ENCODE measurements at places on chromosomes 4 and X.
A peak's percentile ranks its signal among the peaks of the same experiment; 100 is the strongest.

DNA sequence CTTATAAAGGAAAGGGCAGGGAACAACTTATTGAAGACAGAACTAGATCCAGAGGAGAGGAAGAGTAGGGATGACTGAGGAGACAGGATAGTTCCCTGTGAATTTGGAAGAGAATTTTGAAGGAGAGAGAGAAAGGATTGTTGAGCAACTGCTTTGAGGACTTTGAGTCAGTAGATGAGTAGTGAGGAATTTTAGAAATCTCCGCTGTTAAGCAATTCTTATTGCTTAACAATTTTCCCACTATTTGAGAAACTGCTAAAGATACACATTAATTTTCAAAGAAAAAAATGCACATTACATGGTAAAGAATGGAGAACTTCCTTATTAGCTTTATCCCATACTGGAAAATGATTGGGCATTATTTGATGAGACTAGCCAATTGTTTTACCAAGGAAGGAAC lies 116.3 kb upstream of the NRK start:
- DNase-seq = no peak

GRCh38 chrX:65014230-65014629 lies 38.0 kb upstream of the ZC4H2 start:
- DNase-seq = no peak

DNA sequence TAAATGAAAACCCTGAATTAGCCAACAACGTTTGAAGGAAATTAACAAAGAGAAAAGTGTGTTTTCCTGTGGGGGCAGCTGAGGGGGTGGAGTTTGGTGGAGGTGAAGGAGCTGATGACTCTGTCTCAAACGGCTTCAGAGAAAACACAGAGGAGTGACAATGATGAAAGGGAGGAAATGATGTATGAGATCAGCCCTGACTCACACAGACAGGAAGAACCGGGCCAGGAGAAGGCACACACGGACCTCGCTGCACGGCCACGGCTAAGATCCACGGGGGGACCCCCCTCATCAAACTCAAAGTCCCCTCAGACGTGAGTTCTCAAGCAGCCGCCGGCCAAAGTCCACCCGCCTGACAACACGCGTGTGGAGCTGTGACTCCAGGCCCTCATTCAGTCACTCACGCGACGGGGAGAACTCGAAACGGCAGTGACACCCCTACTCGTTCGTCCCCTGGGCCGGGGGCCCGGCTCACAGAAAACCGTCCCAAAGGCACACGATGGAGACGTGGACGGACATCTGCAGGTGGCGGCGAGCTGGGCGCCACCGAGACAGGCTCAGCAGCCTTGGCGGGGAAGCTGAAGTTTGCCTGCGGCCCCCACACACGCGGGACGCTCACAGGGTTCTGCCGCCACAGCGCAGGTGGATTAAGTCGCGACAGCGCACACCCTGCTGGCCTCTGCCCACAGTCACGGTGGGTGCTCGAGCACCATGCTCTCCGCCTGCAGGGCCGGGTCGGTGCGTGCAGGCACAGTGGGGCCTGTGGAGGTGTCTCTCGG lies 28.8 kb downstream of the PPP2R3B start:
- peak; percentile 34 for DNase-seq

GRCh38 chr4:92451782-92452181 lies 148.0 kb downstream of the GRID2 start:
- no peak for DNase-seq

DNA sequence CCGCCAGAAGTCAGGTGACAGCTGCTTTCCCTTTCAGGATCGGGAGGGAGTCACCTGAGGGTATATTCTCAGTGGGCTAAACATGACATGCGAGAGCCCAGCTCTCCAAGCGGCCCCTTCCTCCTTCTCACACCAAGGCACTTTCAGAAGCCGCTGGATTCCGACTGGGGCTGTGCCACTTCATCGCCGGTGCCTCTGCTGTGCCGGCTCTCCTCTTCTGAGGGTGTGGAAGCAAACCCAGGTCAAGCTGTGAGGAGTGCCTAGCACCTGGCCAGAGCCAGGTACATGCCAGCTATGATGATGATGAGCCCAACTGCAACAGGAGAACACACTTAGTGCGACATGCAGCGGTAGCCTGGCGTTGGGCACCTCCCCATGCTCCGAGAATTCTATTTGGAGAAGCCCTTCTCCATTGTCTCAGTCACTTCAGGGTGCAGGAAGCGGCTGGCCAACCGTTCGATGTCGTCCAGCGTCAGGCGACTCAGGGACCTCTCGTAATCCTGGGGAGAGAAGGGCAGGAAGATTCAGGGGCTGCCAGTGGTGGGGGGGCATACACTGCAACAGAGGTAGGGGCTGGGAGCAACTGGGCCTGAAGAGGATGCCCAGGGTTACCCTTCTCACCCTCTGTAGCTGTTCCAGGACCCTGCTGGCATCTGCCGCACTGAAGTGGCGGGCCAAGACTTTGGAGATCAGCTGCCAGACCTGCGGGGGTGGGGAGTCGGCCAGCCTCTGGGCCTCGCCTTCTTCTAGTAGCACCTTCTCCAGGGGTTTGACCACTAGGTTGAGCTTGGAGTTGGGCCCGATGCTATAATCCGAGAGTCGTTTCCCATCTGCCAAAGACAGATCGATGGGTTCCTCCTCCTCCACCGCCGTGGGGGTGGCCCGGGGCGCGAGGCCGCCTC lies 1.0 kb downstream of the UBL4A start:
- DNase-seq = no peak

GRCh38 chrX:9598344-9598743 lies 133.5 kb downstream of the TBL1X start:
- no peak for DNase-seq

GRCh38 chrX:130772776-130773143 lies 130.2 kb downstream of the ENOX2 start:
- no peak for DNase-seq

DNA sequence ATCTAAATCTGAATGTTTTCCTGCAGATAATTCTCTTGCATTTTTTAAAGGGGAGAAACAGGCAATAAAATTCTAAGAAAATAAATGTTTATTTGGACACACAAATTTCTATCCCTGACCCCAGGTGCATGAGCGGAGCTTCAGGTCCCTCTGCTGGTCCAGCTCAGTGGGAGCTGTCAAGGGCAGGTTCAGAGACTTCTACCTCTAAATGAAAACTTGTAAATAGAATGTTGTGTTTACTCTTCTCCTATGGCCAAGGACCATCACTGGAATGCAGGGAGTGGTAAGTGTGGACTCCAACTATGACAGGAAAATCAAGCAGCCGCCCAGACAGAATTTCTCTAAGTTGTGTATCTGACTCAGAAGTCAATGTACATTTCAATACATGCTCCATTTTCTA lies 148.6 kb upstream of the TTC29 start:
- DNase-seq = no peak

- DNase-seq = no peak
These were observed 98.3 kb downstream of the ITM2A start for GRCh38 chrX:79268788-79269187.

- DNase-seq = no peak
These were observed 789.4 kb downstream of the STPG2 start for GRCh38 chr4:97353876-97354275.

GRCh38 chr4:139454111-139455045 lies at the start of gene RAB33B:
Gene RAB33B (plus strand): TSS chr4:139454121. CDS start chr4:139454196, 75 bp downstream.
- no peak for DNase-seq

DNA sequence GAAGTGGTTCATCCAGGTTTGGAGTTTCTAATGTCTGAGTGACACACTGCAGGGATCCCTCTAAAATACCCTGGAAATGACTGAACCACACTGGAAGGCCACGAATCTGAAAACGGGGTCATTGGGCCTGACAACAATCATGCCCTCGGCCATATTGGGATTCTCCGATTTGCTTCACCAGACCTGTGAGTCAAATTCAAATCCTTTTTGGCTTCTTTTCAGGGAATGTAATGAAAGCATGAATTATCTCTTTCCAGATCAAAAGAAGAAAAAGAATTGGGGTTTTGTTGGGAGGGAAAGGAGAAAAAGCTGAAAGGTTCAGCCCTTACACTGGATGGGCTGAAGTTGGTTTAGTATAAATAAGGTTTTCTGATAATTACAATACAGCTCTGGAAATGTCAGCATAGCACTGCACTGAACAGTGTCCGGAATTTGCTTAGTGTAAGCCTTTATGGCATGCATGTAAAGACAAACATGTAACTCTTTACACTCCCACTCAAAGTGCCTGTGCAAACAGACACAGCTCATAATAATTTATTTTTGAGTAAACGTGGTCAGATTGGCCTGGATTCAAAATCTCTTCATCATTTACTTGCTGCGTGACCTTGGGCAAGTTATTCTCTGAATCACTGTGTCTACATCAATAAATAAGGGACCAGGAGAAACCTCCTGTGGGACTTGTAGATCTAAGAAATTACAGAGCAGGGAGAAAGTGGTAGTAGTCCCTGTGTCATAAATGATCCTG lies 21.4 kb downstream of the CT47C1 start:
- DNase-seq = no peak

DNA sequence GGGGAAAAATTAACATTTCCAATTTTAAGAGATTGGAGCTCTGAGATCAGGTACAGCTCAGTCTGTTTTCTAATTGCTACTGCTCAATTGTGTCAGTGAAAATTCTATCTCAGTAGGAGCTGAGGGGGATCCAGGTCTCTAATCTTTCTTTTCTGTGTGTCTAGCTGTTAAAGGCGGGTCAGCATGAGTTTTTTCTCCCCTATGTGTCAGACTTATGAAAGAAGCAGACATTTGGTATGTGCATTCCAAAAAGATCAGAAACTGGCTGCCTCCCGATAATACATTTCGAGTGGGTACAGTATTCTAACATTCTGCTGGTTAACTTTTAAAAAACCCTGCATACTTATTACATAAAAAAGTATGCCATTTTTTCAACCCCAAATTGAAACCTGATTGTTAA lies 72.4 kb downstream of the PCDH7 start:
- no peak for DNase-seq

DNA sequence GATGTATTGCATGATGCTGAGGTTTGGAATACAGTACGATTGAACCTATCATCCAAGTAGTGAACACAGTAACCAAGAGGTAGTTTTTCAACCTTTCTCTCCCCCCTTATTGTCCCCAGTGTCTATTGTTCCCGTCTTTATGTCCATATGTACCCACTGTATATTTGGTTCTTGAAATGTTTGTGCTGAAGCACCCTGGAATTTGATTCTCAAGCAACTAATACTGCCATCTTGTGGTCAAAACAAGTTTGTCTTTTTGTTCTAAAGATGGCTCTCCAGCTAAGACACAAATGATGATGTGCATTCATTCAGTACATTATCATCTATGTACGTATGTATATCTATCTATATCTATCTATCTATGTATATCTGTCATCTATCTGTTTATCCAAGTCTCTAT lies 33.5 kb upstream of the DCX start:
- DNase-seq = no peak

- no peak for DNase-seq
These were observed 166.8 kb downstream of the AFAP1 start for GRCh38 chr4:7772711-7773385.

- no peak for DNase-seq
These were observed 1869.7 kb downstream of the PCDH7 start for GRCh38 chr4:32589853-32590252.

GRCh38 chrX:54357414-54358377 lies at the start of gene WNK3:
Gene WNK3 (minus strand): TSS chrX:54358046.
- peak; percentile 20 for DNase-seq

DNA sequence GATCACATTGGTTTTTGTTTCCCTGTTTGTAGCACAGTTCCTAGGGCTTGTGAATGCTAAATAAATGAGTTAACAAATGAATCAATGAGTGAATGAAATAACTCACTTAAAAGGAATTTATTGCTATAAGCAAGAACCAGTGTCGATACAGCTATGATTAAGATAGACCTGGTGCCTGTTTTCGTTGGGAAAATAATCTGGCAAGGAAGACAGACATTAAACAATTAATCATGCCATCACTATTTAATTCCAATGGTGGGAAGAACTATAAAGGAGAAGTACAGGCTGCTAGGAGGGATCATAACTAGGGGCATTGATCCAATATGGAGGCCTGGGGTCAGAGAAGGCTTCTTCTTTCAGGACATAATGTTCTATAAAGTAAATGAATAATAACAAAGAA lies 4.5 kb upstream of the CBR4 start:
- DNase-seq = no peak

- DNase-seq = no peak
These were observed 81.9 kb upstream of the TMLHE start for GRCh38 chrX:155694649-155695048.

- DNase-seq = no peak
These were observed 6.8 kb downstream of the METAP1 start for GRCh38 chr4:99002279-99002678.

DNA sequence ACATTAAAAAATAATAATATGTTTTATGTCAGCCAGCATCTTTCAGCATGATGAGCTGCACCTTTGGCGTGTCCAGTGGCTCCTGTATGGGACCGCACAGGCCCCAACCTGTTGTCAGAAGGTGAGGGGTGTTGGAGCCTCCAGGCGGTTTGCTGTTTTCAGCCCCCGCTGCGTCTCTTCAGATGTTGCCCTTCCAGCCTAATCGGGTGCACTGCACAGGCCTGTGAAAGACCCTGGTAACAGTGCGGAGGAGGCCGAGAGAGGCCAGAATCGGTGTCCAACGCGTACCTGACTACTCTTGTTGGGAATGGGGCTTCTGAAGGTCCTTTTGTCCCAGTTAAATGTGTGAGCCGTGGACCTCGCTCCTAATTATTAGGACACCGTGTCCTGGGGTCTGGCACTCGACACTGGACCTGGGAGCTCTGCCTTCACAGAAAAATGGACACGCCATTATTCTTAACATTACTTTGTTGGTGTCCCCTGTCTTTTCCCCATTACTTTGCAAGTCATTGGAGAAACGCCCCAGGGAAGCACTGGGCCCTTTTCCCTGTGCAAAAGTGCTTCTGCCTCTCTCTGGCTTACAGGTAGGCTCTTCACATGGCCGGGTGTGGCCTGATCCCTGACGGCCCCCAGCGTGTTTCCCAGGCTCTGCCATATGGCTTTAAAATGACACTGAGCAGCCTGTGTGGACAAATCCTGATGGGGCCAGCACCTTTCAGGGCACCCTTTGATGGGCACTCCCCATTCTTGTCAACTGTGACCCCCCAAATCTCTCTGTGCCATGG lies 51.2 kb downstream of the TBC1D14 start:
- no peak for DNase-seq

- peak; percentile 61 for DNase-seq
These were observed 220.7 kb downstream of the CAMK2D start for GRCh38 chr4:113540859-113541258.

GRCh38 chr4:166458756-166459155 lies 585.7 kb downstream of the TLL1 start:
- no peak for DNase-seq

DNA sequence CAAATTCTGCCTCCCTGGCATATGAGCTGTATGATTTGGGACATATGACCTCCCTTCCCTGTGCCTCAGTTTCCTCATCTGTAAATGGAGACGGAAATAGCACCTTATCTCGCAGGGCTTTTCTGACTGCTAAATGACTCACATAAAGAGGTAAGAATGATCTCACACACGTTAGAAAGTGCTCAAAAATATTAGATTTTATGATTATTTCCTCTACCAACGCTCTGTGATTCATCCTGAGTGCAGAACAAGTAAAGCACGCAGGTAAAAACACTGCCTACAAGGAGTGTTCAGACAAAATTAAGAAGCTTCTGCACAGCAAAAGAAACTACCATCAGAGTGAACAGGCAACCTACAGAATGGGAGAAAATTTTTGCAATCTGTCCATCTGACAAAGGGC lies 21.1 kb downstream of the ACSL1 start:
- DNase-seq = no peak

GRCh38 chr4:86657910-86658309 lies 63.8 kb downstream of the PTPN13 start:
- DNase-seq = no peak

- no peak for DNase-seq
These were observed 8.7 kb upstream of the PPP3CA start for GRCh38 chr4:101355767-101356702.

GRCh38 chr4:120293341-120293740 lies 226.7 kb upstream of the MAD2L1 start:
- no peak for DNase-seq

- no peak for DNase-seq
These were observed 161.4 kb upstream of the MAD2L1 start for GRCh38 chr4:120228086-120228485.
